Panc1 (cell line): ENCODE measurements at places on chromosomes 13 and 19.

DNA sequence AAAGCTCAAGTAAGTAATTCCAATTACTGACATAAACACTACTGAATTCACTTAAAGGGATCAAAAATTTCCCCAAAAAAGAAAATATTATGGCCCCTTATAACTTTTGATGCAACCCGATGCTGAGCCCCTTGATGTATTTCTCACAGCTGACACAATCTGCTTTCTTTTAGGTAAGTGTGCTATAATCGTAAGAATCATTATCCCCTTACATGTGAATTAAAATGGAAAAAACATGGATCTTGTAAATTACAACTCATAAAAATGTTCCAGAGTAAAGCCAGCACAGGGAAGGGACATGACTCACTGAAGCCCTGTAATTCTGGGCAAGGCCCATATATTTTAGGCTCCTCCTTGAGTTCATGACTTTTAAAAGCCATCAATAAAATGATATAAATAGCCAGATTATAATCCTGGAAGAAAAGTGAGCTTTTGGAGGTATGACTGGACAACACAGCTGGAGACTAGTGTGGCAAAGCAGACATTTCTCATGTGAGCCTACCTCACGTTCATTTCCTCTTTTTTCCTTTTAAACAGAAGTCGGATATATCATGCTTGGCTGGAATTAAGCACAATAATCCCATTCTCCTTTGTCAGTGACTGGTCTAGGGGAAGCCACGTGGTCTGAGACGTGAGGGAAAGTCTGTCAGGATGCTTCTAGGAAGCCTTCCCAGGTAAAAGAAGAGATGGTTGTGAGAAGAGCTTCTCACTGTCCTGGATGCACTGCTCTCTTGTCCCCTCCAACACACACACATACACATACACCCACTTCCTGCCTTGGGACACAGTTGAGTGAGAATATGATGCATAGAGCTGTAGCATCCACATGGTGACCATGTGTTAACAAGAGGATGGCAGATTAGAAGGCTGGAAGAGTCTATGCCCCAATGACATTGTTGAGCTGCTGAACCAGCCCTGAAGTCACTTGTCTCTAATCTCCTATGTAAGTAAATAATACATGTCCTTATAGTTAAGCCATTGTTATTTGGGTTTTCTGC lies 165.4 kb downstream of the RGCC start:
- DNase-seq = no peak

GRCh38 chr19:41575998-41576397 lies at the start of gene CEACAM21:
Gene CEACAM21, plus strand, starts transcription at chr19:41576166. Its CDS starts 109 bp downstream, at chr19:41576275.
- no peak for DNase-seq

GRCh38 chr19:38209152-38209551 lies 14.9 kb downstream of the DPF1 start:
- DNase-seq = no peak

GRCh38 chr13:26326562-26326961 lies 72.6 kb downstream of the CDK8 start:
- no peak for DNase-seq
